Heart left ventricle (tissue), 16 donors: ENCODE measurements at places on chromosomes 7 and 10. TPM values are rescaled to one million over a fixed set of nuclear protein-coding genes. Genes with fewer than 3 reads are reported as not detected.

GRCh38 chr10:95290461-95291364 is at the start of gene PDLIM1:
TSS of gene PDLIM1 (minus strand) at chr10:95291003. CDS start at chr10:95290915, 88 bp downstream.
- H3K4me1 ChIP-seq: peaks cover 43% of the 10 kb centered on the region
- peak; percentile 82 for DNase-seq
- no peaks in the 10 kb centered on the region for H3K27me3 ChIP-seq
- H3K4me3 ChIP-seq: peak within 1 kb of the TSS; percentile 98
- H3K27ac ChIP-seq: peak within 1 kb of the TSS; percentile 95

DNA sequence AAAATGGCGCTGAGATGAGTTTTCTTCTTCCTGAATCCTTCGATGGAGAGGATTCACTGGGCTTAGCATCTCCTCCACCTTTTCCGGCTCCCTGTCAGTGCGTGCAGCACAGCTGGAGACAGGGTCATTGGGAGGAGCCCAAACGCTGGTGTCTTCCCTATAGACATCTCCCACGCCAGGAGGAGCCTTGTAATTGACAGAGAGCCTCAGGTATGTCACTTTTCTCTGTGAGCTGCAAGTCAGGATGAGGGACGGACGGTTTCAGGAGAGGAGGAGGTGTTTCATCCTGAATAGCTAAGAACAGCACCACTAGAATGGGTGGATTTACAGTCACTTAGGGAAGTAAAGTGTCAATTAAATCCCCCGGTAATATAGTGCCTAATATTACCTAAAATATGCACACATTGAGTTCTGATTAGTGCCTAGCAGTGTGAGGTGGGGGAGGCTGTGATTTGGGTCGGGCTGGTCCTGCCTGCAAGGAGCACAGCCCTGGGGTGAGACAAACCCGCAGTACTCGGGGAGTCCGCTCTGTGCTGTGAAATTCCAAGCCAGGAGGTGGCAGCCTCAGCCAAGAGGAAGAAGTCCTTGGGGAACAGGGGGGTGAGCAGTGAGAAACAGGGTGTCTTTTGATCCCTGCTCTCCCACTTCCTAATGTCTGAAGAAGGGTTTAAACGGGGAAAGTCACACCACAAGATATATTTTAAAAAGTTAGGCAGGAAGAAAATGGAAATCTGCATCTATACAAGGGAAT is 28.2 kb downstream of the IL15RA start:
- H3K4me3 ChIP-seq: no peak overlapping the region
- DNase-seq: peak; percentile 76
- H3K36me3 ChIP-seq: peaks cover 16% of the 10 kb centered on the region
- H3K4me1 ChIP-seq: peaks cover 41% of the 10 kb centered on the region
- H3K27ac ChIP-seq: no peak overlapping the region

- DNase-seq: no peak
- H3K27me3 ChIP-seq: no peaks in the 10 kb centered on the region
- H3K27ac ChIP-seq: no peak overlapping the region
- H3K4me1 ChIP-seq: no peaks in the 10 kb centered on the region
- H3K36me3 ChIP-seq: no peaks in the 10 kb centered on the region
- H3K4me3 ChIP-seq: no peak overlapping the region
These were observed 351.9 kb upstream of the NPVF start for GRCh38 chr7:25580141-25580540.

ELAPOR2 gene
- total RNA-seq: 4.6 TPM

SFMBT2 gene
- total RNA-seq: 25.8 TPM
